ENCODE measurements at places on chromosomes 7 and 10.

DNA sequence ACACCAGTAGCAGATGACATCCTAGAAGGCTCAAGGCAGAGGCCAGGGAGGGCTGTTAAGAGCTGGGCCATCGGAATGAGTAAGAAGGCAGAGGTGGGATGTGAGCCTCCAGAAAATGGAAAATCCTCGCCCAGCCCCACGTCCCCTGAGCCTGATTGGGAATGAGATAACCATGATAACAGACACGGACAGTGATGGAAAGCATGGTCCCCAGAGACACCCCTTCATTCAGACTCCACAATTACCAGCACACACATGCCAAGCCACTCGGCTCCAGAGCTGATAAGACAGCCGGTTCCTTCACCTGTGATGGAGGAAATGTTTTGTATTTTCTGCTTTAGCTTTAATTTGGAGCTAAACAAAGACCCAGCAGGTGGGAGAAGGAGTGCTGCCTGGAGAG is 106.0 kb downstream of the GRID1 start:
- DNase-seq, result no peak

DNA sequence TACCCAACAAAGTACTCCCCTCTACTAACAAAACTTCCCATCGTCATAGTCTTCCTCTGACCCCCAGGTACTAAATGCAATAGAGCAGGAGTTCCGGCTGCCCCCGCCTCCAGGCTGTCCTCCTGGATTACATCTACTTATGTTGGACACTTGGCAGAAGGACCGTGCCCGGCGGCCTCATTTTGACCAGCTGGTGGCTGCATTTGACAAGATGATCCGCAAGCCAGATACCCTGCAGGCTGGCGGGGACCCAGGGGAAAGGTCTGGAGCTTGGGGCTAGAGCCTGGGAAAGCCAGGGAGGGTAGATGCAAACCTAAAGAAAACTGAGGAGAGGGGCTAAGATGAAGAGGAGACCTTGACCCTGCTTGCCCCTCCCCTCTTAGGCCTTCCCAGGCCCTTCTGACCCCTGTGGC is 15.3 kb downstream of the EPHB6 start:
- no peak for DNase-seq

DNA sequence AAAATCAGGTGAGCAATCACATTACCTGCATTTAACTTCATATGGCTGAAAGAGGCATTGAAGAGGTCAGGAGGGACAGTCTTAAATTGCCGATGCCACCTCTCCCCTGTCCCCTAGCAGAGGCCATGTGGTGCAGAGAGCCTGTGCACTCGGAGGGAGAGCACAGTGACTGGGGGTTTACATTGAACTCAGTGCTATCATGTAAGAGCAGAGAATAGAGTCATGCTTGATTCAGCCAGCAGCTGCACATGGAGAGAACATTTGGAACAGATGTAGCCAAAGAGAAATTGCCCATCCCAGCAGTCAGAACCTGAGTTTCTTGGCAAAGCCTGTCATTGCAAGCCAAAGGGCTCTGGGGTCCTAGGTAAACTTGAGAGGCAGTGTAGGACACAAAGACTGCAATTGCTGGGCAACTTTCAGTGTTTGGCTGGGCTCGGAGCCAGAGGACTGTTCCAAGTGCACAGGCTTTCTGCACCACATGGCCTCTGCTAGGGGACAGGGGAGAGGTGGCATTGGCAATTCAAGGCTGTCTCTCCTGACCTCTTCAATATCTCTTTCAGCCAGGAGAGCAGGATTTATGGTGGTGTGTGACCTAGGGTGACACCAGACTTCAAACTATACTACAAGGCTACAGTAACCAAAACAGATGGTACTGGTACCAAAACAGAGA is 267.1 kb downstream of the REEP3 start:
- no peak for DNase-seq

GRCh38 chr10:19652750-19653149 is 163.5 kb upstream of the PLXDC2 start:
- DNase-seq, result no peak

DNA sequence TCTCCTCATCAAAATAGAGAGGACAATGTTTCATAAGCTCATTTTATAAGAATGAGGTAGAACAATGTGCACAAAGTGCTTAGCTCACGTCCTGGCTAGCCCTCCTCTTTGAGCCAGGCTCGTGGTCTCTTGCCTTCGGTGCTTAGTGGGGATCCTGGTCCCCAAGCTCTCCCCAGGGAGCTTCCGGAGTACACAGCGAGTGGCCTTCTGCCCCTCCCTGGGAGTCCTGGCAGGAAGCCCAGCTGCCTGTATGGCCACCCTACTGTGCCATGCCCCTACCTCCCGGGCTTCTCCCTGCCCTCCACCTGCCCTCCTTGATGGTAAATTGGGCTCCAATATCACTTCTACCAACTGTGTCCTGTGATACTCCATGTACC is 868 bp downstream of the MYO1G start:
- DNase-seq, result no peak

GRCh38 chr10:121065330-121065729 is 214.2 kb downstream of the WDR11 start:
- DNase-seq, result no peak

DNA sequence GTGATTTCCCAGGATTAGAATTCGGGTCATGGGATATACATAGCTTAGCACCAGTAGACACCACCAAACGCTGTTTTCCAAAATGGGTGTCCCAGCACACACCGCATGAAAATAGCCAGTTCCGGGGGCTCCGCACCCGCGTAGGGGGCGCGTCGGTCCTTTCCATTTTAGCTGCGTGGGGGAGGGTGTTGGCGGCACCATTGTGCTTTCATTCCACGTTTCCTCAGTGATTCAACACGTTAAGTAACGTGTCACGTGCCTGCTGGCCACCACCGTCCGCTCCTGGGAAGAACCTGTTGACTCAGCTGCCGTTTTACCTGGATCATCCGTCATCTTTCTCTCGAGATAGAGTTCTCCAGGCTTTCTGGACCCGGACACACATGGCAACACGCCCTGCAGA is 25.6 kb upstream of the ADGRA1 start:
- DNase-seq, result no peak

- no peak for DNase-seq
Observed at GRCh38 chr10:8069108-8069507, 14.6 kb downstream of the GATA3 start.

GRCh38 chr7:46739518-46740234 is 818.6 kb upstream of the IGFBP3 start:
- DNase-seq, result no peak

DNA sequence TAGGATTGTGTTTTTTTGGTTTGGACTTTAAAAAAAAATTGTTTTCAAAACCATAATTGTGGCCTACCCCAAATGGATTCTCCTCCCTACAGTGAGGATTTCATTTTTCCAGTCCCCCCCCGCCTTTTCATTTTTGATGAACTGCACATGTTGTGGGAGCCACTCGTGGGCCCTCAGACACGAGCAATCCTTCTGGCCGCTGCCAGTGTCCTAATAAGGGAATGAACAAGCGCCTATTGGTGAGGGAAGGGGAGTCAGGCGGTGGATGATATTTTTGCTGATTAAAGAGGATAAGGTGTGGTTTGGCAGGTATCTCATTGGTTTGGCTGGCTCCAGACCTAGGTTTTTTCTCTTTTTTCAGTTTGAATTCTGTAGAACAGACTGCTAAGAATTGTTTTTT is 78.7 kb upstream of the AGBL3 start:
- DNase-seq, result no peak

DNA sequence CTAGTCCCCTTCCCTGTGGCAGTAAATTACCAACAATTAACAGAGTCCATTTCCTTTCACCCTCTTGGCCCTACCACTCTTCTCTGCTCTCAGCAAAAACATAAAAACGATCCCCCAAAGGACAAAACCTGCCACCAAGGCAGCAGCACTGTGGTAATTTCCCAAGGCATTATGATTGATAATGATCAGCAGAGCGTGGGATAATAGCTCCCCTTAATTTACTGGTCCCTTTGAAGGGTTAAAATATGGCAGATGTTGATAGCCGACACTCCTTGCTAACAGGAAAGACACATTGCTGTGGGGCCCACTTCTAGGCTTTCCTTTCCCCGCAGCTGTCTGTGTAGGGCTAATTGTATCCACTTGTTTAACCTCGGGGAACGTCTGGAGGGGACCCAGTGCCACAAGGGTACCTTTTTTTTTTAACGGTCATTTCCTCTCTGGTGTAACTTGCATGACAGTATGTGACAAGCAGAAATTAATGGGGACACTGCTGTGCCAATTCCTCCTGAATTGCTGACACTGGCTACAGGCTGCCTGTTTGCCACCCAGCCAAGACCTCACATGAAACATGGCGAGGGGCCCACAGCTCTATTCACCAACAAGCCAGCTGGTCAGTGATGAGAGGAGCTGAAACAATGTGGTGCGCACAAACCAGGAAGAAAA is 81.3 kb downstream of the CDK6 start:
- no peak for DNase-seq

DNA sequence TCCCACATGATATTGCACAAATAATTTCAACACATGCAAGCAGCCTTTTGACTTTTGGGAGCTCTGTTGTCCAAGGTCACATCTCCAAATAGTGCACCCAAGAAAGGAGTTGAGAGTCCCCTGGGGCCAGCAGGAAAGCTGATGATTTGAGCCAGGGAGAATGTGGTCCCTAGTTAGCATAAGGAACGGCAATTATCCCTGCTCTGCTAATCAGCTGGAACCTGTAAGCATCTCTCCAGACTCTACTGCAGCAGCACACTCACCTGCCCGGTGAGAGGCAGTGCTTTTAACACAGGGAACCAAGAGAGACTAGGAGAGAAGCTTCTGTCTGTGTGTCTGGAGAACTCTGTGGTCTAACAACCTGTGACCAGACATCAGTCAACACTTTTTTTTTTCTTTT is 17.0 kb downstream of the TRPV5 start:
- DNase-seq, result no peak

GRCh38 chr10:52779541-52780390 is 7.2 kb upstream of the MBL2 start:
- no peak for DNase-seq

DNA sequence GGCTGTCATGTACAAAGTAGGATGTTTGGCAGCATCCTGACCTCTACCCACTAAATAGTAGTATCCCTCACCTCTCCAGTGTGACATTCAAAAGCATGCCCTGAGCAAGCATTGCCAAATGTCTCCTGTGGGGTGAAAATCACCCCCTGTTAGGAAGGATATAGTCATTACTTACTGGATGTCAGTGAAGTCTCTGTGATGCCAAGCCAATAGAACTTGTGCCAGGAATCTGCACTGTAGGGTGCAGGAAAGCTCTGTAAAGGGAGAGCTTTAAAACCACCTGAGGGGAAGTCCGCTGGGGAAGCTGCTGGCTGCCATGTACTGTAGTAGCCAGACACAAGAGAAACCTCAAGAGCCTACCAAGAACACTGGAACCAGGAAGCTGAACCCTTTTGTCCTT is 170.7 kb upstream of the DKK1 start:
- no peak for DNase-seq

GRCh38 chr7:128209229-128210035 is 31.6 kb upstream of the LEP start:
- peak; percentile 40 for DNase-seq

DNA sequence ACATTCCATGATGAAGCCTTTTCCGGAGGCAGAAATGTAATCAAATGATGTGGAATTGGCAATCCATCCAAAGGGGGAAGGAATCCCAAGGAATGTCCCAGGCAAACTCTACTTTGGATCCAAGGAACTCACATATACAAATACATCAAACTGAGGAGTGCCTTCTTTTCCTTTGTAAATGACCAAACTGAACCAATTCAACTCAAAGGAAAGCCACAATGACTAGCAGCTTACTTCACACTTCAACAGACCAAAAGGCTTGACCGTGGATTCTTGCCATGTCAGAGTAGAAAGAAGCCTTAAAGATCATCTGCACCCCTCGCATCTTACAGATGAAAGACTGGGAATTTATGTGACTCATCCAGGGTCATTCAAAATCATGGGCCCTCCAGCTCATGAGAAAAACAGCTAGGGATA is 79.7 kb upstream of the MACROH2A2 start:
- no peak for DNase-seq

GRCh38 chr7:157228864-157229422 is 90.2 kb downstream of the UBE3C start:
- peak; percentile 6 for DNase-seq
